Amniotic stem cell (primary cell): ENCODE measurements at places on chromosomes 5 and 9.

DNA sequence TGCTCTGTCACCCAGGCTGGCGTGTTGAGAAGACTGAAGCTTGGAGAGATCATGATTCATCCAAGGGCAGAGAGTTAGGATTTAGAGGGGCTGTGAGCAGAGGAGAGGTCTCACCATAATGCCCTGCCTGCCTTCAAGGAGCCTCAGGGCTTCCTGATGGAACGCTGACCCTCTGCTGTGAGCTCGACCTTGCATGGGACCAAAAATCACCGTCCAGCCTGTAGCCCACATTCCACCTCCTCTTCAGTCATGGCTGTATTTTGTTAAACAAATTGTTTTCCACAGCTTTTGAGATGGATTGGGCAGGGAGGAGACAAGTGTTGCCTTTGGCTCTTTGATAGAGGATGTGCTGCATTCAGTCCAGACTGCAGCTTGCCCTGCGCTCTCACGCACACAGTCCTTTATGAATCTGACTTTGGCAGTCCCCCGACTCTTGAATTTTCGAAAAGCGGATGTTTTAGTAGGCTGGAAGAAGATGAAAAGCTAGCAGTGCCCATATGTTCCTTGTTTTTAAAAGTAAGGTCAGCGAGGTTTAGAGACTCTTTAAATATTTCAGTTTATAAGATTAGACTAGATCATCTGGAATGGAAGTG, 79.5 kb downstream of the MVB12B start:
- DNase-seq, result no peak

DNA sequence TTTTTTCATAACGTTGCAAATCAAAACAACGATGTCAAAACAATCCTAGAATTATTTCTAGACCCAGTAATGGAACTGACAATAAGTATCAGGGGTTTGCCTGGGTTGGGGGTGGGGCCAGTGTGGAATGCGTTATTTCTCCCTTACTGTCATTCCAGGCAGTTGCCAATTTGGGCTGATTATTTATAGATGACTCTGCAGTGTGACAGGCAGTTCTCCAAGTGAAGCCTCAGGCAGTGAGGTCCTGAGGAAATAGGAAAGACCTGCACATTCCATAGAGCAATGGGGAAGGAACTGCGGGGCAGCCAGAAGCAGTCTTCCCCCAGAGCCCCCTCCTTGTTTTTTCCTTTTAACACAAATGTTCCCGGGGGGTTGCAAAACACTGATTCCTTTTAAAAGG, 179.0 kb downstream of the YTHDC2 start:
- DNase-seq, result no peak

DNA sequence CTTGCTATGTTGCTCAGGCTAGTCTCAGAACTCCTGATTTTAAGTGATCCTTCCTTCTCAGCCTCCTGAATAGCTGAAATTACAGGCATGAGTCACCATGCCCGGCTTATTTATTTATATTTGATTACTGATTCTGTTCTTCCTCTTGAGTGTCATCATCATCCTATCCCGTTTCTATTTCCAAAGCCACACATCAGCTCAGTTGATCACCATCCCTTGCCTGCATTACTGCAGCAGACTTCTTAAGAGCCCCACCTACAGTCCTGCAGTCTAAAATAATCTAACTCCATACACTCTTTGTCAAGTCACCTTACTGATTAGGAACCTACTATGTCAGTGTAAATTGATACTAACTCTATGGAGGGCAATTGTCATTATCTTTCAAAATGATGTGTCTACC, 138.9 kb upstream of the RAI14 start:
- no peak for DNase-seq

GRCh38 chr5:95422838-95423237, 31.7 kb downstream of the FAM81B start:
- no peak for DNase-seq
